Occipital lobe (tissue), 3 donors: ENCODE measurements at places on chromosomes 2 and 18. TPM values are rescaled to one million over a fixed set of nuclear protein-coding genes. Genes with fewer than 3 reads are reported as not detected.

The EEF1B2 gene
- total RNA-seq, result 522 TPM

The NOSTRIN gene
- total RNA-seq, result 3.9 TPM

DNA sequence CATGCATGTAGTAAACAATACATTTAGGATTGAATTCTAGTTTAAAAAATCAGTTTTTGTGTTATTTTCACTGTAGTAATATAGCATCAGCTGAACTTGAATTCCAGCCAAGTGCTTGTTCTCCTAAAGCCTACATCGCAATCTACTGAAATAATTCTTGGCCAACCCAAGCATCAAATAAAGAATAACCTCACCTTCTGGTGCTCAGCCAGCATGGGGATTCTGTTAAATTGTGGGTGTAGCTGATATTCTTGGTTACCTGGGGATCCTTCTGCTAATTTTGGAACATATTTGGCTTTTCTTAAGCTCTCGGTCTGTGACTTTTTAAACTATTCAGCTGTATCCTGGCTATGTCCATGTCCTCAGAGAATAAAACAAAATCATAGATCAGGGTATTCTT is 248.8 kb downstream of the NRXN1 start:
- DNase-seq, result no peak

DNA sequence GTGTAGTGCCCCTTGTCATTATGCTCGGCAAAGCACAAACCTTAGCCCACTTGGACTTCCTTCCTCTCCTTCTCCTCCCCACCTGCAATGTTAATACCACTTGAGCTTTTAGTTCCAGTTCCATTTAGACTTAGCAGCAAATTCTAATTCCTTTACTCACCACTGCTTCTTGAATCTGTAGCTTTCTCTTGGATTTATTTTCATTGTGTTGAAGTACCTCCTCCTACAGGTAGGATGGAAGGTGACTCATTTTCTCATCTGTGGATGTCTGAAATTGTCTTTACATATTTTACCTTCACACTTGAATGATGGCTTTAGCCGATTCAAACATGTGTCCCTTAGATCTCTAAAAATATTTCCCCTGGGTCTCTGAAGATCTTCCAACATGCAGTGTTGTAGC is 32.8 kb upstream of the BIN1 start:
- no peak for DNase-seq

DNA sequence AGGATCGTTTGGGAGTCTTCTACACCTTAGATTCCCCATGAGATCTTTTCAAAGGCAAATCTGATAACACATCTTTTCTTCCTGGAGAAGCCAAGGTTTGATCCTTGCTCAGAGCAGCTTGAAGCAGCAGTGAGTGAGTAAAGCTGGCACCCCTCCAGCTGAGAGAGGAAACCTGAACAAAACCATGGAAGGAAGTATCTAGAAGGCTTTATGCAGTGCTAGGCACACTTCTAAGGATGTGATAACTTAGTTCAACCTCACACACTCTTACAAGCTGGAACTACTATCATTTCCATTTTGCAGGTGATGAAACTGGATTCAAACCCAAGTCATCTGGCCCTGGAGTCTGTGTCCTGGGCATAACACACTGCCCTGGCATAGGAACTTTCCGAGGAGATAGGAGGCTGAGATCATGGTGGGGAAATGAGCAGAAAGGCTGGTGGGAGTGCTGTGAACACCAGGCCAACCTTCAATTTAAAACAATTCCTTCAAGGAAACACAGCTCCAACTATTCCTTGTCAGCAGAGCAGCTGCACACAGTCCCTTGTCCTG is 71.2 kb downstream of the CTAGE1 start:
- DNase-seq, result no peak

DNA sequence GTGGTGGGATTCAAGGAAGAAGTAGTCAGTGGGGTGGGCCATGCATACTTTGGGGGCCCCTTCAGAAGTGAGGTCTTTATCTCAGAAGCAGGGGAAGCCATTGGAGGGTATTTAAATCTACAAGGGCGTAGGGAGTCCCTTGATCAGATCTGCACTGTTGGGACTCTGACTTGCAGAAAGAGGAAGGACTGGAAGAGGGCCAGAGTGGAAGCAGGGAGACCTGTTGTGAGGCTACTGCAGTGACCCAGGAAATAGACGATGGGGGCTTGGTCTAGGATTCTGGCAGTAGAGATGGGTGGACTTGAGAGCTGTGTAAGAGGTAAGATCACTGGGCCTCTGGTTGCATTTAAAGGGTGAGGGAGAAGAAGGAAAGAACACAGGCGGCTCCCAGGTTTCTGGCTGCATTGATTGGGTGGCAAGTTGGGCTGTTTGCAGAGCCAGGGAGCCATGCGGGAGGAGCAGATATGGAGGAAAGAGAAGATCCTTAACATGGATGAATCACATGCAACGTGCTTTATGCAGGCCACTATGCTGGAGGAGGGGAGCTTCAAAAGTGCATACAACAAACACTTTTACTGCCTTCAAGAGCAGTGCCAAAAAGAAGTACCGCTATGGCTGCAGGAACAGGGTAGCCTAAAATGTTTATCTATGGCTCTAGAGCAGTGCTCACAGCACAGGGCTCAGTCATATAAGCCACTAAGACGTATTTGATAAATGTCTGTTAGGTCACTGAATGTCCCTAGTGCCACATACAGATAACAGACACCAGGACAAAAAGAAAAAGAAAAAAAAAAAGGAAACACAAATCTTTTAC is 2.3 kb downstream of the SFXN5 start:
- no peak for DNase-seq

The DSC2 gene
- total RNA-seq, result 5.9 TPM
